ENCODE measurements at places on chromosomes 4 and X.

- DNase-seq: no peak
These were observed 10.0 kb downstream of the HTRA3 start for GRCh38 chr4:8279321-8280157.

GRCh38 chr4:54526560-54526959 lies 131.2 kb upstream of the KIT start:
- no peak for DNase-seq

DNA sequence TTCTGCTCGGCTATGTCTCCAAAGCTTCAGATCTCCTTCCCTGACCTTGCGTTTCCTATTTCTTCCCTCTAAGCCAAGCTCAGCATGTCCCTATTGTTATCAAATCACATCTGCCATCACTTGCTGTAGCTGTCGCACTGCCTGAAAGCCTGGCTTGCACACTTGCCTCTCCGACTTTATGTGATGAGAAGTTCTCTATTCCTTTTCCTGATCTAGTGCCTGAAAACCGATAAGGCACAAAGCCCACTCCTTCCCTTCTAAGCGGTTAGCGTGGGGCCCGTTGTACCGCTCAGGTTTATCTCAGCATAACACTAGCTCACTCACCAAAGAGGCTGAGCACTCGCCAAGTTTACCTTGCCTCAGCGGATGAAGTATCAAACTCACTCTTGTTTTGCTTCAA lies 816 bp downstream of the NMU start:
- no peak for DNase-seq

DNA sequence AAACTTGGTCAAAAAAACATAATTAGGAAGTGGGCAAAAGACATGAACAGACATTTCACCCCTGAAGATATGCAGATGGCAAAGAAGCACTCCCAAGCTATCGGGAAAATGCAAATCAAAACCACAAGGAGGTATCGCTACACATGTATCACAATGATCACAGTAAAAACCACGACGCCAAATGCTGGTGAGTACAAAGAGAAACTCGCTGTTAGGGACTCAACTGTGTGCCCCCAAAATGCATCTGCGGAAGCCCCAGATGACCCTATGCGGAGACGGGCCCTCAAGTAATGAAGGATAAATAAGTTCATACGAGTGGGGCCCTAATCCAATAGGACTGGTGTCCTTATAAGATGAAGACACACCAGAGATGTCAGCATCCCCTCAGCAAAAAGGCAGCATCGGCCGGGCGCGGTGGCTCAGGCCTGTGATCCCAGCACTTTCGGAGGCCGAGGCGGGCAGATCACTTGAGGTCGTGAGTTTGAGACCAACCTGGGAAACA lies 10.2 kb downstream of the GAK start:
- DNase-seq: peak; percentile 53

DNA sequence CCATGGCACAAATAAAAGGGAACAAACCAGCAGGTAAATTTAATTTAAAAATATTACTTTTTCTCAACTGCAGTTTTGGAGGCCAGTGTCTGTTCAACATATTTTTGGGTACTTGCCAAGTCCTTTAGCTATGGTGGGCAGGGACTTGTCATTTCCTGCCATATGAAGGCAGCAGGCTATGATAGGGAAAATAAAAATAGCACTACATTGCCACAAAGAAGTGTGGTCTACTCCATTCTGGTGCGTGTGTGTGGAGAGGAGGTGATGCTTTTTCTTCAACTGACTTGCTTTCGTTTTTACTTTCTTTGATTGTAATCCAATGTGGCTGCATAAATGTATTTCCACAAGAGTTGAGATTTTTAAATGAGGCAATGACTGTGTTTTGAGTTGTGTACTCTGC lies 17.2 kb downstream of the GPR174 start:
- DNase-seq: no peak

DNA sequence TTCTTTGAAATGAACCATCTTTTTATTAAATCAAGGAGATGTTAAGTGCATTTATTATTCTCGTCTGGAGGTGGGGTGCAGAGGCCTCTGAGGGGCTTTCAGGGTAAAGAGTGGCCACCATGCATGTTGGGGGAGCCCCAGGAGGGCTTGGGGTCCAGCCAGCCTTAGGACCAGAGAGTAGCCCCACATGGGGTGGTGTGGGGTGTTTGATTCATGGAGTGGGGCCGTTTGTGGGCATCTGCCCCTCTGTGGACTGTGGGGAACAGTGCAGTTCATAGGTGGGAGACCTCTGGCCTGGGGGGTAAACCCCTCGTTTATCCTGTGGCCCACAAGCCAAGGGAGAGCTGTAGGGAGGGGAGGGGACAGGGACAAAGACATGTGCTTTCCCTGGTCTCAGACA lies 26.9 kb downstream of the HTRA3 start:
- no peak for DNase-seq

DNA sequence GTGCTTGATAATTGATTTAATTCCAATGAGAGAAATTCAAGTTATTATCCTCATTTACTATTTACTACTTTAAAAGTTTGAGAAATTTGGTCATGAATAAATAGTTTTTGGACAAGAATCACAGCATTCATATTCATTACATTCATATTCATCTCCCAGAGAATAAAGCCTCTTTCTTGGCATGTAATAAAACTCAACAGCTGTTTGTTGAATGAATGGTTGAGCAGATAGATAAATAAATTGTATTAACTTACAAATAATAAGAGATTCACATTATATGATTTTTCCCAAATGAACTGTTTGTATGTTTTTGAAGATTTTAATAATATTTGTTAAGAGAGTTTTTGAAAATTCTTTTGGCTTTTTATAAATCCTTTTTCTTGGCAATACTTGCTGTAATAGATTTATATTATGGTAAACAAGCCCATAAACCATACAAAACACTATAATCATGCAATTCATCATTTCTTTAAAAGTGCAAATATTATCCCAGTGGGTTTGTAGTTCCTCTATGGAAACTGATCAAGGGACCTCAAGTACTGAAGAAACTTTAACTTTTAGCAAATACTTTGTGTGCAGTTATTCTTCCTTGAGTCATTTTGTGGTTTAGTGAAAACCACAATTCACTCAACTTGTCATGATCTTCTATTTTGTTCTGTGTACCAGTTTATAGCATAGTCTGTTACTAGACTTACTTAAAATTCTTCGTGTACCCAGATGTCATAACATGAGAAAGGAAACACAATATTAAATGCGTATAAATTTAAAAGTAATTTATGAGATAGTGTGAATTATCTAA lies 371.8 kb downstream of the ADGRL3 start:
- no peak for DNase-seq

GRCh38 chrX:117510453-117510852 lies 606.2 kb downstream of the KLHL13 start:
- no peak for DNase-seq

- DNase-seq: peak; percentile 75
These were observed 30.4 kb downstream of the CLDN34 start for GRCh38 chrX:9997524-9997923.

DNA sequence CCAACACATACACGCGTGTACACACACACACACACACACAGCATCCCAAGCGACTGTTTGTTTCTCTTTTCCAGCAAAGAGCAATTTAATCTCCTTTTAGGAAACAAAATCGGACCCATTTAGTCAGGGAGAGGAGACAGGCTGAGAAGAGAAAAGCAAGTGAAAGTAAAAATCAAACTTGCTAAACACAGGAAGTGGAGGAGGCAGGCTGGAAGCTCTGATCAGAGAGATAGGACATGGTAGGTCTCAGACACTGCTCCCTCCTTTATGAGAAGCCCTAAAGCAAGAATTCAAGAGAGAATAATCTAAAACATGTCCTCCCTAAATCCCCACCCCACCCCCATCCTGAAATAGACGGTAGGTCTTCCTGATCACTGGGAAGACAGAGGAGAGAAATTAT lies 62.3 kb downstream of the GPC3 start:
- DNase-seq: no peak

DNA sequence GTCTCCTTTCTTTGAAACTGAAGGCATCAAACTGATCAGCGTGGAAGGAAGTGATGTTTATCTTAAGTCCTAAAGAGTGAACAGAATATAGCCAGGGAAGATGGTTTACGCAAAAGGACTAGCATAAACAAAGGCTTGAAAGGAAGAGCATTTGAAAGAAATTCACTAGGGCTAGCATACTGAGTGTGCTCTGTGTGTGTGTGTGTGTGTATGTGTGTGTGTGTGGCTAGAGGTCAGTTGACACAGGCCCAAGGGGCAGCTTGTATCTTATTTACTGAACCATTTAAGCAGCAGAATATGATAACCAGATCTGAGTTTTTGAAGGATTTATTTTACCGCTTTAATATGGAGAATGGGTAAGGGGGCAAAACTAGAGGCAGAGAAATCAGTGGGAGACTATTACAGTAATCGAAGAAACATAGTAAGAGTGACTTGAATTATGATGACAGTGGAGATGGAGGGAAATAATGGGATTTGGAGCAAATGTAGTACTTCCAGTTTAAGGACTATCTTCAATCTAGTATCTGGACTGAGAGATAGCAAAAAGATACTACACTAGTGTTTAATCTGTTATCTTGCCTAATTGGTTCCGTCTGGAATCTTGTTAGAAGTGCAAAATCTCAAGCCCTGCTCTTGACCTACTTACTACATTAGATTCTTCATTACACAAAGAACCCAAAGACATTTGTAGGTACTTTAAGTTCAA lies 36.9 kb downstream of the CEP44 start:
- no peak for DNase-seq

DNA sequence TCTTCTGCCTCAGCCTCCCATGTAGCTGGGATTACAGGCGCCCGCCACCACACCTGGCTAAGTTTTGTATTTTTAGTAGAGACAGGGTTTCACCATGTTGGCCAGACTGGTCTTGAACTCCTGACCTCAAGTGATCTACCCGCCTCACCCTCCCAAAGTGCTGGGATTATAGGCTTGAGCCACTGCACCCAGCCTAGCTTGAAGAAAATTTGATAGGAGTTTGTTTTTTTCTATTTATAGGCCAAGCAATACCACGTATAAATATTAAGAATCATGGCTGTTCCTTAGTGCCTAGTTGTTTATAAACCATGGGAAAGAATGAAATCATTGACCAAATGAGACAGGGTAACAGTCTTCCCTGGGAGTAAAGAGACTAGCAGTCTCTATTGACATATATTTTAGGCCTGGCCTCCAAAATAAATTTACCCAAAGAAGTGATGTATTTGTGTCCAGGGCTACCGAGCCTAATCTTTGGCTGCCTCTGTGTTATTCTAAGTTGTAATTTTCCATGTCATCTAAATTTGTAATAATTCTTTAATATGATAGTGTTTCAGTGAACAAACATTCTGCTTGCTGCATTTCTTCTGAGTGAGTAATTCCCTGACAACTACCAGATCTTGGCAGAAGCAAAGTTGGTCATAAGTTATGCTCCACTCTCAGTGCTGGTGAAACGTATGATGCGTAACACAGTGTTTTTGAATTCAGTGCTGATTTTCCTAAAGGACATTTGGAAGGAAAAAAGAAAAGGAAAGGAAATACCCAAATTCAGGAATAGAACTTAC lies 10.3 kb downstream of the PKD2 start:
- DNase-seq: peak; percentile 4

GRCh38 chr4:17093481-17093880 lies 195.0 kb upstream of the LDB2 start:
- DNase-seq: no peak

DNA sequence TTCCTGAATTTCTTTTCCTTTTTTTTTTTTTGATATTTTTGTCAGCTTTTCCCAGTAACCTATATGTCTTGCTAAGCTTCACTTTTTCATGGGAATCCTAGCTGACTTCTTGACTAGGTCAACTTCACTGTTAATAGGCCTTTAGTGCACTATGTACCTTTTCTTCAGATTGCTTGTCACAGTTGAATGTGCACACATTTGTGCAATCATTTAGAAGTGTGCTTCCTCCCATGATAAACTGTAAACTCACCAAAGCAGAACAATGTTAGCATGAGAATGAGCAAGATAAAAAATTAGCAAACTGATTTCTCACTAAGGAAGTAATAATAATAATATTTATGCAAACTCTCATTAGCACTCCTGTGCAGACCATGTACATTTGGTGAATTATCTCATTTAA lies 173.2 kb downstream of the PABPC4L start:
- no peak for DNase-seq

DNA sequence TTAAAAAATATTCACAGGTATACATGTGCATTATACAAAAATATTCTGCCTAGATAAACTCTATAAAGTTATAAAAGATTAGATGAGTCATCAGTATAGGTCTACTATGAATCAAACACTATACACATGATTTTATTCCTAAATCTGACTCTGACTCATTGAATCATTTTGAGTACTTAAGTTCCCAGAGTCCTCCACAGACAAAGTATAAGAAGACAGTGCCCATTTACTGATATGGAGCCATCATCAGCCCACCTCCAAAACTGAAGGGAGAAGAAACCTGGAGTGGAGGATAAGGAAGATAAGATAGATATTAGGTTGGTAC lies 28.7 kb upstream of the ANTXR2 start:
- no peak for DNase-seq

DNA sequence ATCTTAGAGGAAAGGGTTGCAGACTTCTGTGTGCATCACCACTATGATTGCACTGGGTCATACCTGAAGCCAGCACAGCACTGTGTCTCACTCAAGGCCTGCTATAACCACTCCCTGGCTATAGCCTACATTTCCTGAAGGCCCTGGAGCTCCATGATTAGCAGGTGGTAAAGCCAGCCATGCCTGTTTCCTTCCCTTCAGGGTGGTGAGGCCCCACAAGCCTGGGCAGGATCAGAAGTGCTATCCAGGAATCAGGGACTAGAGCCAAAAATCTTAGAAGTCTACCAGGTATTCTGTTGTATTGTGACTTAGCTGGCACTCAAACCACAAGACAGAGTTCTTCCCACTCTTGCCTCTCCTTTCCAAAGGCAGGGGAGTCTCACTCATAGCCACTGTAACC lies 734.6 kb downstream of the GLUD2 start:
- no peak for DNase-seq

DNA sequence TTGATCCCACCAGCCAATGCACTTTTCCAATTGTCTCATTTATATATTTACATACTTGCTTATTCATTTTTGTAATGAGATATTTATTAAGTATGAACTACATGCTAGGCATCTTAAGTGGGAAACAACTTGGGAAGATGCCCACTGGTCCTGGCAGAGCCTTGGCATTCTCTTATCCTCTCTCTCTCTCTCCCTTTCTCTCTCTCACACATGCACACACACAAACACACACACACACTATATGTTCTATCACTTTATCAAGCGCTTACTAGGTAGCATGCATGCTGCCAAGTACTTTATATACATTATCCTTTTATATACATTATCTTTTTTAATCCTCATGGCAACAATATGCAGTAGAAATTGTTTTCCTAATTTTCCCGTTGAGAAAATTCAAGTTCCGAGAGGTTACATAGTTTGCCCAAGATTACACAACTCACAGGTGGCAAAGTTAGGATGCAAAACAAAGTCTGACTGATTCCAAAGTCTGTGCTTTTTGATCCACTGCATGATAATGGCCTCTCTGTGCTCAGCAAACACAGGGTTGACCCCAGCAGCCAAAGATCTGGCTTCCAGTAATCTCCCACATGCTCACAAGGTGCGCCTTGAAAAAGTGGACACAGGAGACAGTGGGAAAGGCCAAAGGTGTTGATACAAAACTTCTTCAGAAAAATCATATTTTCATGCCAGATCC lies 173.1 kb upstream of the KLF3 start:
- no peak for DNase-seq
